ENCODE measurements at places on chromosomes 7 and 10.

- peaks cover 88% of the 10 kb centered on the region for H3K27me3 ChIP-seq
- H3K4me1 ChIP-seq: peaks cover 4% of the 10 kb centered on the region
- DNase-seq: no peak
- no peak overlapping the region for H3K27ac ChIP-seq
- no peak overlapping the region for H3K4me3 ChIP-seq
Observed at GRCh38 chr7:27179030-27179429, 4.9 kb upstream of the HOXA10 start.

GRCh38 chr10:97063271-97063982 lies 122.3 kb downstream of the SLIT1 start:
- H3K36me3 ChIP-seq: no peaks in the 10 kb centered on the region
- H3K27ac ChIP-seq: no peak overlapping the region
- no peak for DNase-seq
- no peak overlapping the region for H3K4me3 ChIP-seq
- no peaks in the 10 kb centered on the region for H3K27me3 ChIP-seq

DNA sequence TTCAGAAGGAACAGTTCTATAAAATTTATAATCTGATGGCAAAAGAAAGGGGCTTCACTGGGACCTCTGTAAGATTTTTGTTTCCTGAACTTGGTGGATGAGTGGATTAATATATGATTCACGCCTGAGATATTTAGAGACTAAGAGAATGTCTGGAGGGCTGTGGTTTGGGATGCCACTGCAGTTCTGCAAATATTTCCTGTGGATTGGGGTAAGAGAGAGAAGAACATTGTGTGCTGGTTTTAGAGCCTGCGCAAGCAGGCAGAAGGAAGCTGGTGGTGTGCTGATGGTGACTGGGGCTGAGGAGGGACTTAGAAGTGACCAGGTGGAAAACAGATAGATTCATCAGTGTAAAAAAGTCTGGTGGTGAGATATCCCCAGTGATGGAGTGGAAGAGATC lies 87.0 kb downstream of the SUGCT start:
- H3K27me3 ChIP-seq: no peaks in the 10 kb centered on the region
- H3K4me1 ChIP-seq: no peaks in the 10 kb centered on the region
- no peak for DNase-seq
- H3K27ac ChIP-seq: no peak overlapping the region

- no peak overlapping the region for H3K4me3 ChIP-seq
- H3K4me1 ChIP-seq: peaks cover 15% of the 10 kb centered on the region
- no peaks in the 10 kb centered on the region for H3K27me3 ChIP-seq
- no peak overlapping the region for H3K27ac ChIP-seq
- DNase-seq: no peak
- no peaks in the 10 kb centered on the region for H3K36me3 ChIP-seq
Observed at GRCh38 chr10:45514291-45515270, 140.6 kb downstream of the ALOX5 start.

DNA sequence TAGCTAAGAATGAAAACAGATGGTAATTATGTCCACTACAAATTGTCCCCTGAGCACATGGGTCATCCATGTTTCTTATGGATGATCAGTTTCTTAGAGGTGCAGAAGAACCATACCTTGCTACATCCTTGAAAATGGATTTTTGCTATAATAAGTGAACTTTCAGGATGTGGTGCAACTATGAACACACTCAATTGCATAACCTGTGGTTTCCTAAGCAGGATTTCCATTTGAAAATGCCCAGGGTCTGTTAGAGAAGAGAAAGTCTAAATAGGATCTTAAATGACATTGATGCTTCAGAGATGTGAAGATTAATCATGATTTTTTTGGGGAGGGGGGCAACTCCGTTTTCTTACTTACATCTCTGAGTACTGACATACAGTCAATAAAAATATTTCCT lies 39.6 kb upstream of the CACNB2 start:
- no peaks in the 10 kb centered on the region for H3K4me1 ChIP-seq
- no peaks in the 10 kb centered on the region for H3K36me3 ChIP-seq
- H3K4me3 ChIP-seq: no peak overlapping the region
- H3K27me3 ChIP-seq: no peaks in the 10 kb centered on the region
- H3K27ac ChIP-seq: no peak overlapping the region

- H3K27me3 ChIP-seq: no peaks in the 10 kb centered on the region
- H3K36me3 ChIP-seq: no peaks in the 10 kb centered on the region
- H3K4me1 ChIP-seq: no peaks in the 10 kb centered on the region
- H3K27ac ChIP-seq: no peak overlapping the region
Observed at GRCh38 chr7:132810561-132810960, 234.3 kb upstream of the PLXNA4 start.

GRCh38 chr7:44973610-44974401 lies 5.0 kb downstream of the MYO1G start:
- no peaks in the 10 kb centered on the region for H3K27me3 ChIP-seq
- H3K27ac ChIP-seq: no peak overlapping the region
- no peak overlapping the region for H3K4me3 ChIP-seq
- no peak for DNase-seq

DNA sequence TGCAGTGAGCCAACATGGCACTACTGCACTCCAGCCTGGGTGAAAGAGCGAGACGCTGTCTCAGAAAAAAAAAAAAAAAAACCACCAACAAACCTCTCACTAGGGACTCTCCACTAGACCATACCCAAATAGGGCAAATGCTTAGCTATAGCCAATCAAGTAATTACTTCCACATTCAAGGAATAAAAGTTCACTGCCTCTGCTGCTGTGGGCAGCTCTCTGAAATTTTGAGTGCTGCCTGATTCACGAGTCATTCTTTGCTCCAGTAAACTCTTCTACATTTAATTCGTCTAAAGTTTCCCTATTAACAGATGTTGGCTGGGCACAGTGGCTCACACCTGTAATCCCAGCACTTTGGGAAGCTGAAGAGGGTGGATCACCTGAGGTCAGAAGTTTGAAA lies 4.7 kb upstream of the NRBF2 start:
- no peaks in the 10 kb centered on the region for H3K27me3 ChIP-seq
- no peak overlapping the region for H3K27ac ChIP-seq
- no peak overlapping the region for H3K4me3 ChIP-seq
- no peaks in the 10 kb centered on the region for H3K36me3 ChIP-seq
- H3K4me1 ChIP-seq: no peaks in the 10 kb centered on the region
- no peak for DNase-seq

DNA sequence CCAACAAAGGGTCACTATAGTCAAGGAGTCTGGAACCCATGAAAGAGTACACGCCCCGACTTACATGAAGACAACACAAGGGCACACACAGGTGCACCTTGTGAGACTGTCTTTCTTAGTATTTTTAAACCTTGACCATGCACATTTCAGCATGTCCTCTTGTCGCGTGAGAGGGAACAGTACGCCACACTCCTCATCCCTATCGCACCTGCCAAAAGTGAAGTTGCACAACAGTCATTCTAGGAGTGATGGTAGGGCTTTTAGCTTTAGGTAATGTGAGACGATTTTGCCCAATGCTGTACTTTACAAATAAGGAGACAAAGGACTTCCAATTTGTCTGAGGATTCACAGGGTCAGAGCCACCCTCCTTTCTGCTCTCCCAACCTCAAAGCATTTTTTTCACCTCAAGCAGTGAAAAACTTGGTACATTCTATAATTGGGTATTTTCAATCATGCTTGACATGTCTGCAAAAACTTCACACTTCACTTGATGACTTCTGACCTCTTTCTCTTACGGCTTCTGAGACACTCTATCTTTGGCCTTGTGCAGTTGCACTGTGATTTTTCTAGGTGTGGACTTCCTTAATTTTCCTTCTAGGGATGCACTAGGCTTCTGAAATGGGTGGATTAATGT lies 173.9 kb upstream of the GRB10 start:
- no peak overlapping the region for H3K27ac ChIP-seq
- no peaks in the 10 kb centered on the region for H3K36me3 ChIP-seq
- no peaks in the 10 kb centered on the region for H3K27me3 ChIP-seq
- no peaks in the 10 kb centered on the region for H3K4me1 ChIP-seq
- no peak for DNase-seq

DNA sequence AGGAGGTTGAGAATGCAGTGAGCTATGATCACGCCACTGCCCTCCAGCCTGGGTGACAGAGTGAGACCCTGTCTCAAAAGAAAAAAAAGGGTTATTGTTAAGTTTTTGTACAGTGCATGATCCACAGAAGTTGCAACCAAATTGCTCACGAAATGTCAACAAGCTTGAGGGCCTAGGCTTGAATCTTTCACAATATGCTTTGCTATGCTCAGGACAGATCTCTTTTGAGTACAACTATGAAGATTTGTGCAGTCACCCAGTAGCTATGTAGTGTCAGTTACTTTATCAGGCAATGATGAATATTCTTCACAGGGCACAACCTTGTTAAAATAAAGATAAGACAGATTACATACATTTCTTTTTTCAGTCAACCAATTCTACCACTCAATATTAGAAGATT lies 109.2 kb downstream of the PRTFDC1 start:
- no peak overlapping the region for H3K4me3 ChIP-seq
- DNase-seq: no peak
- no peaks in the 10 kb centered on the region for H3K27me3 ChIP-seq
- H3K27ac ChIP-seq: no peak overlapping the region
- H3K4me1 ChIP-seq: no peaks in the 10 kb centered on the region
- no peaks in the 10 kb centered on the region for H3K36me3 ChIP-seq

- DNase-seq: no peak
- no peak overlapping the region for H3K4me3 ChIP-seq
- no peaks in the 10 kb centered on the region for H3K27me3 ChIP-seq
- no peaks in the 10 kb centered on the region for H3K36me3 ChIP-seq
Observed at GRCh38 chr10:57015595-57016318, 654.7 kb upstream of the ZWINT start.

GRCh38 chr7:113633073-113633472 lies 285.7 kb downstream of the PPP1R3A start:
- H3K27me3 ChIP-seq: no peaks in the 10 kb centered on the region
- no peak overlapping the region for H3K4me3 ChIP-seq
- no peak for DNase-seq

GRCh38 chr7:115558161-115558560 lies 472.4 kb downstream of the TFEC start:
- H3K27me3 ChIP-seq: no peaks in the 10 kb centered on the region
- H3K4me3 ChIP-seq: no peak overlapping the region
- no peak for DNase-seq
- H3K4me1 ChIP-seq: no peaks in the 10 kb centered on the region

DNA sequence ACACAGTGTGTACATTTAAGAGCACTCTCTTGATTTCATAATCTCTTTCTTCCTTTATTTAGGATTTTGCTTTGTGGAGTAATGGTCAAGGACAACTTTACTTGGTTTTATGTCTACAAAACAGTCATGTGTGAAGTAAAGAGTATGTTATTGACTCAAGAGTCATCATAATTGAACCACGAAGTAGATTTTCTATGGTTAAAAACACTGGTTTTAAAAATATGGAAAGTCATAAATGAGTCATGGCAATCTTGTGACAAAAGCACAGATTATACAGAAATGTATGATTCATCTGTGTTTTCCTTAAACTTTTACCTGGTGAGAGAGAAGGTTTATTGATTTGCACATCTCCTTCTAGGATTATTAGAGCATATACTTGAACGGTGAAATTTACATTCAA lies 969.7 kb downstream of the GATA3 start:
- H3K27me3 ChIP-seq: no peaks in the 10 kb centered on the region
- no peak overlapping the region for H3K27ac ChIP-seq
- no peak for DNase-seq
- no peaks in the 10 kb centered on the region for H3K36me3 ChIP-seq
- no peaks in the 10 kb centered on the region for H3K4me1 ChIP-seq

- H3K27me3 ChIP-seq: no peaks in the 10 kb centered on the region
- H3K4me3 ChIP-seq: no peak overlapping the region
- no peaks in the 10 kb centered on the region for H3K4me1 ChIP-seq
- no peak overlapping the region for H3K27ac ChIP-seq
- no peaks in the 10 kb centered on the region for H3K36me3 ChIP-seq
Observed at GRCh38 chr7:1585142-1585981, 15.5 kb upstream of the PSMG3 start.

- H3K36me3 ChIP-seq: no peaks in the 10 kb centered on the region
- H3K27ac ChIP-seq: no peak overlapping the region
- no peak overlapping the region for H3K4me3 ChIP-seq
- no peak for DNase-seq
- no peaks in the 10 kb centered on the region for H3K4me1 ChIP-seq
Observed at GRCh38 chr7:111357691-111358090, 204.6 kb downstream of the IMMP2L start.

- H3K36me3 ChIP-seq: no peaks in the 10 kb centered on the region
- H3K27me3 ChIP-seq: no peaks in the 10 kb centered on the region
- H3K4me1 ChIP-seq: no peaks in the 10 kb centered on the region
- no peak overlapping the region for H3K27ac ChIP-seq
Observed at GRCh38 chr7:39269034-39269433, 291.3 kb downstream of the POU6F2 start.

DNA sequence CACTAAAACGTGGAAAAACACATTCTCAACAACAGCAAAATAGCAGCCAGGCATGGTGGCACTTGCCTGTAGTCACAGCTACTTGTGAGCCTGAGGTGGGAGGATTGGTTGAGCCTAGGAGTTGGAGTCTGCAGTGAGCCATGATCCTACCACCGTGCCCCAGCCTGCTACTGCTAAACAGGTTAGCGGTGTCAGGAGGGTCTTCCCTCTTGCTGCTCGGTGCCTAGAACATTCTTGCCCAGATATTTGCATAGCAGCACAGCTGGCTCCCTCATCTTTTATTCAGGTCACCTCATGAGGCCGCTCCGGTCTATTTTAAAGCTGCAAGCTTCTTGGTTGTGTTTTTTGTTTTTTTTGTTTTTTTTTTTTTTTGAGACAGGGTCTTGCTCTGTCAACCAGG lies 2.9 kb upstream of the RABGEF1 start:
- no peak for DNase-seq
- H3K36me3 ChIP-seq: no peaks in the 10 kb centered on the region
- H3K27me3 ChIP-seq: no peaks in the 10 kb centered on the region
- no peaks in the 10 kb centered on the region for H3K4me1 ChIP-seq
- no peak overlapping the region for H3K27ac ChIP-seq
- H3K4me3 ChIP-seq: no peak overlapping the region

DNA sequence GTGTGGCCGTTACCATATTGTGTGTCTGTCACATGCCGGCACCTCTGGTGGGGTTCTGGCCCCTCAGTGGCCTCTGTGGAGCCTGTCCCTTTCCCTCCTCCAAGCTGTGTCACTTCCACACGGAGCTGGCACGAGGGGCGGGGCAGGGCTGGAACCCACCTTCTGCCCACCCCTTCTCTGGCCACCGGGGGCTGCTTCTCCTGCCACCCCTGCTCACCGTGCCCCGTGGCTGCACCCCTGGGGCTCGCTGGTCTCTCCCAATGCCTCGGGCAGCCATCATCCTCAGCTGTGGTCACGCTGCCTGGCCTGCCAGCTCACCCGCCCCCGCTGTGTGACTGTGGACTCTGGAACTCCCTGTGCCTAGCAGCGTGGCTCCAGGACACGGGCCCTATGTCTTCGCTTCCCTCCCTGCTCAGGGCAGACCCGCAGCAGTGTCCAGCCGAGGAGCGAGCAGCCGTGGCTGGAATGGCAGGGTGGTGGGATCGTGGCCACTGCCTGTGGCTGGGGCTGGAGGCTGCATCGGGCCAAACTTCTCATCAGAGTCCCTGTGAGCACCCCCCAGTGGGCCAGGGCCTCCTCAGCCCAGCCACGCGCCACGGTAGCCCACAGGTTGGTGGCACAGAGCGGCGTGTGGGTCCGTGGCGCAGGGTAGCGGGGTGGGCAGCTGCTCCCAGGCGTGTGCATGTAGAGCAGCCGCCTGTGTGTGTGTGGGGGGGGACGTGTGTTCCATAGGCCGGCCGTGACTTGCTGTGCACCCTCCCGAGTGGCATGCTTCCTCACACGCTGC lies 8.1 kb downstream of the TTYH3 start:
- no peak for DNase-seq
- H3K27ac ChIP-seq: peak overlapping the region; percentile 45
- no peak overlapping the region for H3K4me3 ChIP-seq
- H3K36me3 ChIP-seq: no peaks in the 10 kb centered on the region
- H3K4me1 ChIP-seq: peaks cover 17% of the 10 kb centered on the region
- no peaks in the 10 kb centered on the region for H3K27me3 ChIP-seq

GRCh38 chr7:150851492-150852370 lies 586 bp upstream of the AOC1 start:
- no peaks in the 10 kb centered on the region for H3K27me3 ChIP-seq
- no peak overlapping the region for H3K4me3 ChIP-seq
- no peaks in the 10 kb centered on the region for H3K36me3 ChIP-seq
- H3K4me1 ChIP-seq: no peaks in the 10 kb centered on the region
- DNase-seq: no peak
